Activated T-helper 1 cell treated with anti-CD3 and anti-CD28 coated beads, Interleukin-12 subunit alpha, Interleukin-12 subunit beta, Interleukin-2, Interleukin-4 antibody, amounts not matched to agents 30 ng/mL and 10 ng/mL and 1 ng/mL, durations not matched to agents 14 hours and 24 hours and 36 hours (primary cell): ENCODE measurements at places on chromosomes 16 and 17. TPM values are rescaled to one million over a fixed set of nuclear protein-coding genes. Genes with fewer than 3 reads are reported as not detected.

DNA sequence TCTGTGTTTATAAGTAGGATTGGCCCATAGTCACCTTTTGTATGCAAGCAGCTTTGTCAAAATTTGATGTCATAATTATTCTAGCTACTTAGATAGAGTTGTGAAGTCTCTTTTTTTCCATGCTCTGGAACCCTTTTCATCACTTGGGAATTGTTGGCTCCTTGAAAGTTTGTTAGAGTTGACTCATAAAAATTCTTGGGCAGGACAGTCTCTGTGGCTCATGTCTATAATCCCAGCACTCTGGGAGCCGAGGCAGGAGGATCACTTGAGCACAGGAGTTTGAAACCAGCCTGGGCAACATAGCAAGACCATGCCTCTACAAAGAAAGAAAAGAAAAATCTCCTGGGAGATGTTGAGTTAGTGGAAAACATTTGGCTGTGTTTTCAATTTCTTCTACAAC, 45.7 kb upstream of the MRC2 start:
- DNase-seq: no peak
- H3K4me3 ChIP-seq: no peak overlapping the region
- H3K36me3 ChIP-seq: peaks cover 18% of the 10 kb centered on the region

Gene MT1X
- total RNA-seq: 60.7 and 70.4 TPM in 2 replicates

GRCh38 chr17:18981642-18982424, 22.7 kb downstream of the FAM83G start:
- H3K4me1 ChIP-seq: no peaks in the 10 kb centered on the region
- no peak overlapping the region for H3K27ac ChIP-seq

Gene ZFP1
- total RNA-seq: 12.3 and 14.6 TPM in 2 replicates

DNA sequence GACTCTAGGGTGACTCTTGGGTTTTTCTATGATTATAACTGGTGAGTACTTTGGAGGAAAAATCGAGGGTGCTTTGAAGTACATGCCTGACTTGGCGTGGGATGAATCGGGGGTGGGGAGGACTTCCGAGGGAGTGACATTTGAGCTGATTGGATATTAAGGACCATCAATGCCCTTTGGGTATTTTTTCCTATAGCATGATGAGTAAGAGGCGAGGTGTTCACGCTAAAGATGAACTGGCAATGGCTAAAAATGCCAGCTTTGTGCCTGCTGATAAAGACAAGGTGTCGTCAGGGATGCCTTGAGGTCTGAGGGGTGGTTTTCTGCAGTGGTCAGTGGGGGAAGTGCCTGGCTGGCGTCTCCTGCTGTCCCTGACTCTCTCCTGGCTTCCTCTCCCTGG, 25.3 kb downstream of the USP43 start:
- H3K36me3 ChIP-seq: no peaks in the 10 kb centered on the region
- H3K27me3 ChIP-seq: peaks cover 12% of the 10 kb centered on the region
- no peak overlapping the region for H3K4me3 ChIP-seq

Gene KRTAP4-1
- total RNA-seq: not detected in 2 replicates
